ENCODE measurements at places on chromosomes 12 and 14.
A peak's percentile ranks its signal among the peaks of the same experiment; 100 is the strongest.

GRCh38 chr14:63614679-63615363 lies 26.9 kb downstream of the WDR89 start:
- no peak for DNase-seq

DNA sequence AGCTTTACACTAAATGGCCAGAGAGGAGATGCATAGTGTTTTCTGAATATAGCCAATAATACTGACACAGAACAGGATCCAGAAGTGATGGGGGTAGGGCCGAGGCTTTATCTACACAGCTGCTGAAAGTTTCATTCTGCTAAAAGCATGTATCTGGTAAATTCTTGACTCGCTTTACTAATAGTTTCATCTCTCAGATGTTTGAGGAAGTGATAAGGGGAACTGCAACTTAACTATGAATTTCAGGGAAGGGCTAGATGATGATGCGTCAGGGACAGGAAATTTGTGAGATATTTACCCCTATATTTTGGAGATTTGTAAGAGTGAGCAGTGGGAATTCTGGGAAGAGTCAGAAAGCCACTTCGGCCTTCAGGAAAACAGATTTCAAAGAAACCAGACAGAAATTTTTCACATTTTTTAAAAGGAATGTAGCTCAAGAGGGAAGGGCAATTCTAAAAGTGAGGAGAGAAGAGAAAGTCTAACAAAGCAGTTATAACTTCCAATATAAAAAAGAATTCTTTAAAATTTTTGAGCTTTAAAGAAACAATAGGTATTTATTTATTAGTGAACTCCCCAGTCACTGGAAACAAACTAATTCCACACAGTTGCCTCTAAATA lies 243.1 kb downstream of the BCAT1 start:
- DNase-seq = no peak

DNA sequence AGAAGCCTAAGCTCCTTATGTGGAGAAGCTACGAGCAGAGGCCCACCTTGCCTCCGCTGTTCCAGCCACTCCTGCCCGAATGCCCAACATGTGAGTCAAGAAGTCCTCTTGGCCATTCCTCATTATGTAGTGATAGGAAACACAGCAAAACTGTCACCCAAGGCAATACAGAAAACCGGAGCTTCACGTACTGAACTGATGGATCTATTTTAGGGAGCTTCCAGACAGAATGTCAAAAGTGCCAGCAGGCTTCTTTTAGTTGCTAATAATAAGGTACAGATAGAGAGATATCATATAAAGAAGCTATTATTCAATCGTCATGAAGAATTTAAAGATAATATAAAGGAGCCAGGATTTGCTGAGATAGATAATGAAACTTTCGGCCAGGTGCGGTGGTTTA lies 91.6 kb upstream of the SYT10 start:
- no peak for DNase-seq

DNA sequence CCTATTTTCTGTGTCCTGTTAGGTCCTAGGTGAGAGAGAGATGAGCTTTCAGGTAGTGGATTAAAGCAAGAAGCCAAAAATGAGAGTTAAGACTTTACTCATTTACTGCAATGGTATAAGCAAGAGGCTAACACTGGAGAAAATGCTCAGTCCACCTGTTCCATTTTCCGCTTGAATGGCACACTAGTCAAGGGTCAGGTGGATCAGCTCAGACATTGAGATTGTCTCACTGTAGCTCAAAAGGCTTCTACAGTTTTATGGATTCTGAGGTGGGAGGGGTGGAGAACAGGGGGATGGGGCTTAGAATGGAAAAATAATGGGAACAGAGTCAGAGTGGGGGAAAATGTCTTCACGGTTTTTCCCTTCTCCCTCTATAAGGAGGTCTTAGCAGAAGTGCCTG lies 57.3 kb upstream of the MUCL1 start:
- no peak for DNase-seq

DNA sequence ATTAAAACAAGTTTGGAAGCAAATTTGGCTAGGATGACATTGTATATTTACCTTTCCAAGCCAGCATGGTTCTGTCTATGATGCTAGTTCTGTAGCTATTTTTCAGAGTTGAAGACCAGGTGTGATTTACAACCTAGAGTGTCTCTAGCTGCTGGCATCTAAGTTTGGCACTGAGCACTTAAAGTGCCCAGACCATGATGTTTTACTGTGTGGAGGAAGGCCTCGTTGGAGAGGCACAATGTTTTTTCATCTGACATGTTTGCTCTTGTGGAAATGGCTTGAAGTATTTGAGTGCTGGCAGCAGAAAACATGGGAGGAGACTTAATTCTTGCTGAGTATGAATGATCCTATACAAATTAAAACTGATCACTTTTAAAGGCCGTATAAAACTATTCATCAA lies 13.0 kb upstream of the C12orf71 start:
- DNase-seq = no peak

DNA sequence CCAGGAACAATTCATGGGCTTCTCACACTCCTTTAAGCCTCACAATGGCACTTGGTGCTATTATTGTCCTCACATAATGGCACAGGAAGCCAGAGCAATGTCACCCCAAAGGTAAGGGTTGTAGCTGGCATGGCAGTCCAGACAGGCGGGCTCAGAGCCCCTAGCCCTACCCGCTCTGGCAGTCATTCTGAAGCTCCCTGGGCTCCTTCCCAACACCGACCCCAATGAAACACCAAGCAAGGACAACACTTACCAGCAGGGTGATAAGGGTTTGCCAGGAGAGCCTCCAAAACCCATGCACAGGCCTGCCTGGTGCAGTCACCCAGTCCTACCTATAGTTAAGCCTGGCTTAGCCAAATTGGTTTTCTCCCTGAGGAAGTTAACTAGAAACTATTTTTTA lies 30.8 kb downstream of the MAX start:
- no peak for DNase-seq

GRCh38 chr12:12408265-12408690 lies 51.4 kb downstream of the BORCS5 start:
- DNase-seq = no peak

- DNase-seq = no peak
Measured at GRCh38 chr12:67909681-67910080, 79.6 kb upstream of the IFNG-AS1 start.

- no peak for DNase-seq
Measured at GRCh38 chr12:107544937-107545336, 140.7 kb upstream of the PWP1 start.

DNA sequence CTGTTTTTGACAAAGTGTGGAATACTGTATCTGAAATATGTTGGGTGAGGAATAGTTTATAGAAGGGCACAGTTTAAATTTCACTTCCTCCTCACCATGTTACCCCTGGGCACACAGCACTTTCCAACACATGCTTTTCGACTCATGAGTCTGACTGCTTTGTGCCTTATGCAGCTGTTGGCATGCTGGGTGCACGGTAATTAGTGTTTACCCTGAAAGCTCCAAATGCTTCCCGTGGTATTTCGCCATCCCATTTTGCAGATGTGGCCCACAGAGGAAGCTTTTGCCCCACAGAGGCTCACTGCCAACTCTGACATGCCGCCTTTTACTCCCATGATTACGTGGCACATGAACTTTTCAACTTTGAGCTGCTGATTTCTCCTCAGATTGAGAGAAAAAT lies 168.6 kb downstream of the PRKCH start:
- DNase-seq = no peak

DNA sequence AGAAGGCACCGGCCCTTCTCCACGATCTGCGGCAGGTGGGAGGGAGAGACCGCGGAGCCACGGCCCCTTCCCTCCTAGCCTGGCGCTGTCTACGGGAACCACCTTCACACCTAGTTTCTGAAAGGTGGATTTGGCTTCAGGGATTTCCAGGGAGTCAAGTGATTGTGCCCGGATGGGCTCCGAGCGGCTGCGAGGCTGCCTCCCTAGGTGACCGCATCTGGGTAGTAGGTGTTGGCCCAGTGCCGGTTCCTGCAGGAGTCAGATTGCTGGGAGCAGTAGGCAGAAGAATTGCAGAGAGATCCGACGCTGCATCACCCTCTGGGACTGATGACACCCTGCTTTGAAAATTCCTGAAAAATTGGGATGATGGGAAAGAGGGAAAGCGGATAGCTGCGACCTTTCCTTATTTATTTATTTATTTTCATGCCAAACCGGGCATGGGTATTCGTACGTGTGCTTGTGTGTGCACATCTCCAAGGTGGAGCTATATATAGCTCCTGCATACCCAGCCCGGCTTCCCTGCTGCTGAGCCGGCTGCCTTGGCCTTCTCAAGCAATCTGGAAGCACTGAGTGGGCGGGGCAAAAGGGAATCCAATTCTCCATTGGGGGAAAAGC lies 1.1 kb downstream of the CNTN1 start:
- no peak for DNase-seq

DNA sequence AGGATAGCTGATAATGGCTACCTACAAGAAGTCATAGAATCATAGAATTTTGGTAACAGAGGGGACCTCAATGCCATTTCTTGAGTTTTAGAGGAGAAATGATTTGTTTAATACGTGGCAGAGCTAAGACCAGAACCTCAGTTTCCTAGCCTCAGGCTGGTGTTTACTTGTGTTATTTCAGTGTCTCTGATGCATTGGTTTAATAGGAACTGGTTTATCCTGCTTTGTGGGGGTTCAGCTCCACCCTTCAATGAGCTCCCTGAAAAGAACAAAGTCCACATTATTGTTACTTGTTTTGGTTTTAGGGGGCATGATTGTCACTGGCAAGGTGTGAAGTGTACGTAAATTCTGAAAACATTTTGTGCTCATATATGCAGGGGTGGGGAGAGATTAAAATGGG lies 55.4 kb downstream of the AKAP6 start:
- DNase-seq = no peak

GRCh38 chr12:18982226-18982949 lies 147.1 kb upstream of the PLEKHA5 start:
- DNase-seq = no peak

DNA sequence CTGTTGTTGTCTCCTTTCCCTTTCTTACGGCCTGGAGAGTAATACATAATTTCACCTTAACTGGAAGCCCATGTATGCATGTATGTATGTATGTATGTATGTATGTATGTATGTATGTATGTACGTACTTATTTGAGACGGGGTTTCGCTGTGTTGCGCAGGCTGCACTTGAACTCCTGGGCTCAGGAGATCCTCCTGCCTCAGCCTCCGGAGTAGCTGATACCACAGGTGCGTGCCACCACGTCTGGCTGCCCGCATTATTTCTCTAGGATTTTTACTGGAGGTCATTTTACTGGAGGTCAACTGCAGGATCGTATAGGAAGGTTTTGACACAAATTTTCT lies 644 bp upstream of the OS9 start:
- peak; percentile 13 for DNase-seq

- no peak for DNase-seq
Measured at GRCh38 chr12:106170285-106170684, 31.5 kb upstream of the NUAK1 start.

- no peak for DNase-seq
Measured at GRCh38 chr14:93714605-93715004, 73.7 kb downstream of the PRIMA1 start.

DNA sequence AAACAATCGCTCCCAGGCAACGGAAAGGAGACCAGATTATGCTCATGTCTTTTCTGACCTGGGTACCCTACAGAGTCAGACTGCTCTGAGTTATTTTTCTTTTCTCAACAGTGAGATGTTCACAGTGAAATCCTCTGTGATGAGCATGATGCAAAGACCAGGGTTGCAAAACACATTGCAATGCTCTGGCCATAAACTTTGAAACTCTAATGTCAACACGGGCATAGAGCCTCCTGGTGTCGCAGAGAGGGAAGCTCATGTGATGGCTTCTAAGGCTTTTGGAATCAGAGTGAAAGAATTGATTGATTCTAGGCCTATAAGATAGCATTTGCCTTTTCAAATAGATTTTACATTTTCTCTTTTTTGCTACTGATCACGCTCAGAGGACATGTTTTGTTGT lies 193.4 kb downstream of the RASSF9 start:
- DNase-seq = no peak

All from stimulated activated CD4-positive, alpha-beta T cell treated with anti-CD3 and anti-CD28 coated beads, TNF-alpha, amount 100 ng/mL, for 4 hours (primary cell).